ENCODE measurements at places on chromosomes 2 and 18.

- peak; percentile 21 for DNase-seq
These were observed 4.0 kb downstream of the ARPC2 start for GRCh38 chr2:218221000-218221399.

- no peak for DNase-seq
These were observed 23.4 kb upstream of the CERS6 start for GRCh38 chr2:168432565-168433186.

GRCh38 chr2:151953467-151953866 lies 125.2 kb upstream of the ARL5A start:
- no peak for DNase-seq

- DNase-seq: no peak
These were observed 14.6 kb downstream of the ACSL3 start for GRCh38 chr2:222875482-222875881.

DNA sequence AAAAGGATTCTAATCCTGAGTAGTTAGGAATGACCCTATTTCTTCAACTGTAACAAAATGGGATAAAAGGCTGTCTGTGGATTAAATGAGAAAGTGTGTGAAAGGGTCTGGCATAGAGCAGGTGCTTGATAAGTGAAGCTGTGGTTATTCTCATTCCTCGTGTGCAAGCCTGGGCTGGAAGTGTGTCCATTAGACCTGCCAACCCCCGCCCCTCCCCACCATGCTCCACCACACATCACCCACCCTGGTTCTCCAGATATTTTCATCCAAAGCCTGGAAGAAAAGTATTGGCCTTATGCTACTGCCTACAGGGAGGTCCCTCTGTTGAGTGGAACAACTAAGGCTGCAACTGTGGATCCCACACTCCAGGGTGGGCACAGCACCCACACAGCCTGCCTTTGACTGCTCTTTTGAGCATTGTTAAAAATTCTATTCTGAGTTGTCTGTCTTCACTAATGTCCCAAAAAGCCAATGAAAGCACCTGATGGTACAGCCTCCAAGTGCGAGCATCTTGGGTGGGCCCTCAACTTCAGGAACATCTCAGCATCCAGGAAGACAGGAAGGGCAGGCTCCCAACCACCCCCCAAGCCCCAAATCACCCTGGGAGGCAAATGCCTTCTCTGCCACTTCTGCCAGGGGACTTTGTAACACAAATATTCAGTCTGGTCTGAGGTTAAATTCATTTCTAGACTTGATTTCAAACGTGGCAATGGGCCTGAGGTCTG lies 102.8 kb upstream of the PPP1CB start:
- DNase-seq: no peak

GRCh38 chr2:104574367-104574766 lies 279.5 kb upstream of the POU3F3 start:
- no peak for DNase-seq

GRCh38 chr18:46587600-46587999 lies 69.4 kb downstream of the LOXHD1 start:
- no peak for DNase-seq

DNA sequence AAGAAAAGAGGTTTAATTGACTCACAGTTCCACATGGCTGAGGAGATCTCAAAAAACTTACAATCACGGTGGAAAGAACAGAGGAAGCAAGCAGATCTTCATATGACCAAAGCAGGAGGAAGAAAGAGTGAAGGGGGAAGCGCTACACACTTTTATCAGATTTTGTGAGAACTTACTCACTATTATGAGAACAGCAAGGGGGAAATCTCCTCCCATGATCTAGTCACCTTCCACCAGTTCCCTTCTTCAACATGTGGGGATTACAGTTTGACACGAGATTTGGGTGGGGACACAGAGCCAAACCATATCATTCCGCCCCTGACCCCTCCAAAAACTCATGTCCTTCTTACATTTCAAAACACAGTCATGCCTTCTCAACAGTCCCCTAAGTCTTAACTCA lies 54.2 kb downstream of the G6PC2 start:
- no peak for DNase-seq

DNA sequence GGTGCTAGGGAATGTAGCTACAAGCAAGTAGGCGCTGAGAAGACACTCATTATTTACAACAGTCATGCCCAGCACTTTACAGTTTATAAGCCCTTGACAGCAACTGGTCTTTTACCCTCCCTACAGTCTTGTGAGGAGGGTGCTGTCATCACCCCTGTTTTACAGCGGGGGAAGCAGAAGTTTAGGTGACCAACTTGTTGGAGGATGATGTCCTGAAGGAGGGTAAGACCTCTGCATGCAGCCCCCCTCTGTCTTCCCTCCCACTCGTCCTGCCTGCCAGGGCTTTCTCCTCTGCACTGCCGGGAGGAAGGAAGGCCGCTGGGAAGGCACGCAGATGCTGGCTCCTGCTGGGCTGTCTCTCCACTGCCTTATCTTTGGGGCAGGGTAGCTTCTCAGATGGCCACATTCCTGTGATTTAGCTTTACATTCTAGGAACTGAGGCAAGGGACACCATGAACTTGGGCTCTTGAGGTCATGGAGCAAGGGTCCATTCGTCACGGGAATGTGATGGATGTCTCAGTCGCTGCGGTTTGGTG lies 972 bp downstream of the IL1R1 start:
- DNase-seq: no peak

DNA sequence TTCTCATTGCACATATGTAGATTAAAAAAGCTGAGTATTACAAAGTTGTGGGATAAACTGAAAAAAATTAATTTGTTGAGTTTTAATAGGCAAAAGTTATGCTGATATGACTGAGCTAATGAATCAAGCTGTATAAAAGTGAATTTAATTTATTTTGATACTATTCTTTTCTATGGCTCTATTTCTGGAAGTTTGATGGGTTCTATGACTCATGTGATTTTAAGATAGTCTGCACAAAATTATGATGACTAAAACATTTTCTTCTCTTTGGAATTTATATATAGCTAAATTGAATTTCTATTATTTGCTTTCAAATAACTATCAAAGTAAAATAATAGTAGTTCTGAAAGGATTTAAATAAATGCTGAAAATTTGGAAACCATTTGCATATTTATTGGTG lies 71.0 kb upstream of the MMADHC start:
- no peak for DNase-seq

GRCh38 chr2:127681288-127681804 lies 6.0 kb upstream of the LIMS2 start:
- DNase-seq: peak; percentile 14

DNA sequence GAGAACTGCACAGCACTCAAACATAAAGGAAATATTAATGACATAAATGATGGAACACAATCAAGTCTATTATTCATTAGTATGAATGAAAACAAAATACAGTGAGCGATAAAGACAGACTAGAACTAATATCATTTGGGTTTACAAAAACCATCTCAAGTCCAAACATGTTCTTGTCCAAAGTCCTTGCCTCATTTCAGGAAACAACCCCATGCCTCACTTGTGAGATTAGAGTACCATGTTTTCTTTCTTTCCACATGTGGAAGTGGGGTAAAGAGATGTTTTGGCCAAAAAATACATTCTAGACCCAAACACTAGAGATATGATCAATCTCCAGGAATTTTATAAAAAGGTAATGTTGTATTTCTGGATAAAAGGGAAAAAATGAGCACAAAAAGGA lies 53.3 kb upstream of the NFE2L2 start:
- no peak for DNase-seq

- no peak for DNase-seq
These were observed 291.0 kb upstream of the SOX11 start for GRCh38 chr2:5401115-5401657.

DNA sequence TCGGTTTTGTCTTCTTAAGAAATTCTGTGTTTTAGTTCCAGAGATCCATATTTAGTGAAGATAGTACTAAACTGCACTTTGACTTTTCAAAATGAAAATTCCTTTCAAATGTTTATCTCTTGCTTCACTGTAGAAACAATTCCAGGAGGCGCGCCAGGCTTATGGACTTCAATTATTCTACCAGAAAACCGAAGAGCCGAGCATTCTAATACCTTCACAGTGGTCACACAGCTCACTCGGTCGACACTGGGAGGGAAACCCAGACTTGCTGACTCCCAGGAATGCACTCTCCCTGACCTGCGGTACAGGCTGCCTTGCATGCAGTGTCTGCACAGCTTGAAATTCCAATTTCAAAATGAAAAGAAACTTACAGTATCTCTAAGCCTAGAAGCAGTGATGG lies 119.9 kb upstream of the PIEZO2 start:
- DNase-seq: no peak

- no peak for DNase-seq
These were observed 61.3 kb downstream of the RELCH start for GRCh38 chr18:62248313-62248712.

DNA sequence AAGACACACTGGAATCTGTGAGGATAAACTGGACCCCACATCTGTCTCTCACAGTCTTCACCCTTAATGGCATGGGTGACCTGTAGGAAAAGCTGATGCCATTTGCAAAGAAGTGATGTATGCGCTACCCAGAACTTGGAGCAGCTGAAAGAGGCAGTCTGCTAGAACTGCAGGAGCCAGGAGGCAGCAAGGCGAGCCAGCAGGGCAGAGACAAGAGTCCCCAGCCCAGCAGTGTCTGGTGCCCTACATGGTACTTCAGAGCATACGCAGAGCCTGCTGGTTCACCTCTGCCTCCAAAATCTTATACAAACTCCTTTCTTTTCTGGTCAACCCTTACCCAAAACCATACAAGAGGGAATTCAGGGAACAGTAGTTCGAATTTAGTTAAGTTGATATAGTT lies 683.1 kb upstream of the RAB6C start:
- no peak for DNase-seq

DNA sequence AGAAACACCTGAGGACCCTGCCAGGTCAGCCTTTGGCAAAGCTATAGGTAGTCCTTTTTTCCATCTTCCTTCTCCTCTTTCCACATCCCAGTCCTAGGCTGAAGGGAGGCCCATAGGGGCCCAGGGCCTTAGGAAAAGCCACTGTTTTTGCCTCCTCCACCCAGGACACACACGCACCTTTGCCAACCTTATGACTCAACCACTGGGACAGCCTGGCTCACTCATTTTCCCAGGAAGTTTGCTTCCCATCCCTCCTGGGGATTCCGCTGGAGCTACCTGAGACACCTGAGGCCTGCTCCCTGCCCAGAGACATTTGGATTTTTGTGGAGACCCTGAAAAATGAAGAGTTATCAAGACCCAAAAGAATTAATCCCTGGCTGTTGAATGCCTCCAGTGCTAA lies 273.4 kb upstream of the SIX2 start:
- no peak for DNase-seq

- DNase-seq: peak; percentile 57
These were observed 18.9 kb upstream of the IL1R2 start for GRCh38 chr2:101972621-101973434.

- DNase-seq: no peak
These were observed 331.6 kb downstream of the KCNS3 start for GRCh38 chr2:18209934-18210639.

- DNase-seq: peak; percentile 65
These were observed 19.8 kb upstream of the NT5DC4 start for GRCh38 chr2:112701052-112701451.

DNA sequence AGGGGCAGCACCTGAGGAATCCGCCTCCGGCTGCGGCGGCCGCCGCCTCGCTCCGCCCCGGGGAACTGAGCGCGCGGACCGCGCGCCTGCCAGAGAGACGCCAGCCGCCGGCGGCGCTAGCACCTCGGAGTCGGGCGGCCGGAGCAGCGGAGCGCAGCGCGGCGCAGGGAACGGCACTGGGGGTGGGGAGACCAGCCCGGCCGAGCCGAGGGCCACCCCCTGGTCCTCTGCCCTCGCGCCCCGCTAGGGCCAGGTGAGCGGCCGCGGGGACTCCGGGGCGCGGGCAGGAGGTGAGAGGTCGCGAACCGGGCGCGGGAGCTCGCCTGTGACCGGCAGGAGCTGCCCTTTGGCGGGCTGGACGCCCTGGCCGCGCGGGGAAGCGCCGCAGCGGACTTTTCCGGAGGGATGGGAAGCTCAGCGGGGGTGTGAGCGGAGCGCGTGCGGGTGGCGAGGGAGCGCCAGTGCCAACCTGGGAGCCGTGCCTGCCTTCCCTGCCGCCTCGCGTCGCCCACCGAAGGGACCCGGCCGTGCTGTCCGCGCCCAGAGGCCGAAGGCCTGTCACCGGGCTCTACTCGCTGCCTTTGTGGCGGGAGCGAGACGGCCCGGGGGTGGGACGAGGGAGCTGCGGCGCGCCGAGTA lies at the start of gene GREB1L:
TSS of gene GREB1L (plus strand) at position 92 of the 639 bp plus-strand sequence. CDS start 141,287 bp downstream, outside the sequence.
- peak; percentile 41 for DNase-seq

- DNase-seq: no peak
These were observed 11.1 kb upstream of the FBXO11 start for GRCh38 chr2:47917276-47917961.

- DNase-seq: no peak
These were observed 94.5 kb downstream of the VSNL1 start for GRCh38 chr2:17634997-17635396.

- no peak for DNase-seq
These were observed 84.3 kb downstream of the ACOXL start for GRCh38 chr2:110816404-110817365.

- peak; percentile 29 for DNase-seq
These were observed 187.5 kb downstream of the TWIST2 start for GRCh38 chr2:239035361-239035814.

DNA sequence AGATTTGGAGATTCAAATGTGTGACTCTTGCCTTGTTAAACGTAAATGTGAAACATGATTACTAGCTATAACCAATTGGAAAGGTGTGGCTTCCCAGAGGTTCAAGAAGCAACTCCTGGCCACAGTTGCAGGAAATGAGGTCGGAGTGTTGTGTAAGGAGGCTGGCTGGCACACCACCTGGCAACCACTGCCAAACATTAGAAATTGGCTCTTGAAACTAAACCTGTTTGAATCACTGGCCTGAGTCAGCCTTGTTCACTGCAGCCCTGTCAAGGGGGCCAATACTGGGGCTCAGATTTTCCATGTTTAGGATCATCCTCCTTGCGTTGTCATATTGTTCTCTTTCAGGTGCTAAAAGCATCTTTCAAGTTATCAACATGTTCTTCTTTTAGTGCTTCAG lies 206.3 kb downstream of the ARL6IP6 start:
- DNase-seq: no peak

DNA sequence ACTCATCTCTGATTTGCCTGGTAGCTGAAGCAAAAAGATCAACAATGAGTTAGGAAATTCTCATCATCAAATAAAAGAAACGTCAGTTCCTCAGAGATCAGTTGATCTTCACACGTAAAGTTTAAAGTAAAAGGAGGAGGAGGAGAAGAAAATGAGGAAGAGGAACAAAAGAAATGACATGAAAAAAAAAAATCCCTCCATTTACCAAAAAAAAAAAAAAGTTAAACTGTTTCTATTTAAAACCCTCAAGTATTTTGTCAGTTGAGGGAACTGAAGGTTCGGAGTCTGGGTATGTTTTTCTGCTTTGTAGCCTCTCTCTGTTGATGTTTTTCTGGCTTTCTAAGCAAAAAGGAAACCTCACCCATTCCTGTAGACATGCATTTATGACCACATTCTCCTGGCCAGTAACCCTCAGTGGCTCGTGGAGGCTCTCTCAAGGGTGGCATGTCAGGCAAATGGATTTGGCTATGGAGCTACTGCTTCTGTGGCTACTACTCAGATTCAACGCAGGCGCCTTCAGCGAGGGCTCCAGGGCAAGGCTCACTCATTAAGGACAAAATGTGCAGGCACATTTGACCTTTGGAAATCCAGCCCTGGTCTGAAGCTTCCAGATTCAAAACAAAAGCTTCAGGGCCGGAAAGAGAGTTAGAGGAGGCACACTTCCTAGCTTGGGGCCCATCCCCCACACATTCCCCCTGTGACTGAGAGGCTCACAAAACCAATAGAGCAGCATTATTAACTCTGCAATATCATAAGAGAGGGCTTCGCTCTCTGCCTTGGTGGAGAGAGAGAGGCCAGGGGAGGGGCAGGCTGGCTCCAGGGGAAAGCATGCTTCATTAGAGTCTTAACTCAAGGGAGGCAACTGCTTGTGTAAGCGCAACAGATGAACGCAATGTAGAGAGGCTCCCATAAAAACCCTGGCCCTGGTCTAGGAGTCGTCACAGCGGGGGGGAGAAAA lies 22.3 kb downstream of the KLF7 start:
- DNase-seq: peak; percentile 45

Data from HL-60 (cell line).